Caki2 (cell line): ENCODE measurements at places on chromosomes 2 and 18.

DNA sequence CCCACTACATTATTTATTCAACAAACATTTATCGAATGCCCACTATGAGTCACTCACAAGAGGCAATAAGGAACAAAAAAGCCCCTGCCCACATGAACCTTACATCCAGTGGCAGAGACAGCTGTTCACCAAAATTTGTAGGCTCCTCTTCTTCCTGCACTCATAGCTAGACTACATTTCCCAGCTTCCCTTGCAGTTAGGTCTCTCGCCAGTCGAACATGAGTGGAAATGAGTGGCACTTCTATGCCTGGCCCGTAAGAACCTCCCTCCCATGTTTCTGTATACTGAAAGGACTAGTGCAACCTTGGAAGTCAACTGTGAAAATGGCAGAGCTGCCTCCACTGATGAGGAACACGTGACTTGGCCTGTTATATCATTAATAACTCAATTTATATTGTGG lies 19.4 kb upstream of the NCOA1 start:
- DNase-seq = no peak

DNA sequence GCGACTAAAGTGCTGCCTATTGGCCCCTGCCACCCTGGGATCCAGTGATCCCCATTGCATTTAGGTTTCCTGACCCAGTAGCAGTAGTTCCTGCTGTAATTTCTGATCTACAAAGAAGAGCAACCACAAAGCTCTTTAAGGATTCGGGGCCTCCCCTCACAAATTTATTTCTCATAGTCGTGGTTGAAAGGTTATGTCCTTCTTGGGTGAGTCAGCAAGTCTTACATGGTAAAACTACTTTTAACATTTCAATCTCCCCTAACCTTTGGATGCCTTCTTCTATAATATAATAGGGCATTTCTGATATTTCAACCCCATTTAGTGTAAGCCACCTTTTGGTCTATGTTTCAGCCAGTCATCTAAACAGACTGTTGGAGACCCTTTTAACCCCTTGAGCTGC lies 14.9 kb downstream of the PIKFYVE start:
- peak; percentile 22 for DNase-seq

- DNase-seq = no peak
These were observed 25.8 kb upstream of the CYTIP start for GRCh38 chr2:157469726-157470125.

DNA sequence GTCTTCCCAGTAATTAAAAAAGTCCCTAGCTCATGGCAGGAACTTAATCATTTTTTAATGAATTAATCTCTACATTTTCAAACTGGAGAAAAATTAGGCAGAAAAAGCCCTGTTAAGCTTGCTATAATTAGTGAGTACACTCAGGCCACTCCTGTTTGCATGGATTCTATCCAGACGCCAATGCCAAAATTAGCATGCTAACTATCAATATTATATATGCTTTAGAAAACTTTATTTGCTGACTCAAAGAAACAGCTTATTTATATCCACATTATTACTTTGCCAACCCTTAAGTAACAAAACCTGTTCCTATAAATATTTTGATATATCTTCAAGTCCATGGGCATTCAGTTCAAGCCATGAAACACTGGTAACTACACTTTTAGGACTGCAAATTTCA lies 90.9 kb downstream of the SMC6 start:
- DNase-seq = no peak

- no peak for DNase-seq
These were observed 8.1 kb upstream of the GPBAR1 start for GRCh38 chr2:218252509-218253231.

DNA sequence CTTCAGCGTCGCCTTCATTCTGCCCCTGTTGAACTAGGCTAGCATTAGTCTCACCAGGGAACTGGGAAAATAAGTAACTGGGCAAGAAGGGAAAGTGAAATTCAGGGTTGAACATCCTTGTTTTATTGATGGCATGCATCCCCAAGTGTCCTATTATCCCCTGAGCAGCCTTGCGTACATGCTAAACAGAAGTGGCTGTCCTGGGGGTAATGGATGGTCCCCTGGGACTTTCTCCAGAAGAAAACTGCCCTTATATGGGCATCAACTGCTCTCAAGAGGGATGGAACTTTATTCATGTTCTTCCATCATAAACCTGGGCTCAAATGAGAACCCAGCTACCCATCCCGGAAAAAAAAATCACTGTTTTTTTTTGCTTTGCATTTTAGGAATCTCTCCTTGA lies 11.8 kb upstream of the SMIM21 start:
- no peak for DNase-seq

DNA sequence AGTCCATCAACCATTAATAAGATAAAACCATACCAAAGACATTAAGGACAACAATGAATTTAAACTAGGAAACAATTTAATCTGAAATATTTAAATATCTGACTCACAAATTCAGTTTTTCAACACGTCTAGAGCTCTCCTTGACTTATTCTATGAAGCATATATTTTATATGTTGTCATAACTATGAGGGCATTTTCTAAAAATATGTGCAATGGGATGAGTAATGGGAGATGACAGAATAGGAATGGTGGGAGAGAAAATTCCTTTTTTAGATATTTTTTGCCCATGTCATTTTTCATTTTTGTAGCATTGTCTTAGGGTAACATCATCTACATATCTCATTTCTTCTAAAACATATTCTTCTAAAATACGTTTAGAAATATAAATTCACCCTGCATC lies 79.2 kb upstream of the CDH2 start:
- DNase-seq = no peak

DNA sequence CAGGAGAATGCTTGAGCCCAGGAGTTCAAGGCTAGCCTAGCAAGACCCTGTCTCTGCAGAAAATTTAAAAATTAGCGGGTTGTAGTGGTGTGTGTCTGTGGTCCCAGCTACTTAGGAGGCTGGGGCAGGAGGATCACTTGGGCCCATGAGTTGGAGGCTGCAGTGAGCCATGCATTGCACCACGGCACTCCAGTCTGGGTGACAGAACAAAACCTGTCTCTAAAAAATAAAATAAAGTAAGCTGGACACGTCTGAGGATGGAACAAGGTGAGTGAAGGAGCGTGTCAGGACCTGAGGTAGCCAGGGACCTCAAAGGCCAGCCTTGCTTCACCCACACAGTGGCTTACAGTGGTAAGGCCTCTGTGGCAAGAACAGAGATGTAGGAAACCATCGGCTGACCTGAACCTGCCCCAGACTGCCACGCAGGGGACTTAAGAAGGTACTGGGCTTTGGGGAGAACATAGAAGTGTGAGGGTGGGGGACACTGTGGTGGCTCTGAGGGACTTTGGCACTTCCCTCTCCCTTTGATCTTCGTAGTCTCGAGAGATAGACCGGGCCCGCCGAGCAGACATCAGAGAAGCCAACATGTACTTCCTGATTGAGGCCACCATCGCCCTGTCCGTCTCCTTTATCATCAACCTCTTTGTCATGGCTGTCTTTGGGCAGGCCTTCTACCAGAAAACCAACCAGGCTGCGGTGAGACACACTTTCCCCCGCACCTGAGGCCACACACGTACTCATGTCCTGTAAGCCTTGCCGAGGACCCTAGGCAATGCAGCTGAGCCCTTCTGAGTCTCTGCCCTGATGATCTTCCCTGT lies 7.5 kb downstream of the SLC11A1 start:
- DNase-seq = no peak

DNA sequence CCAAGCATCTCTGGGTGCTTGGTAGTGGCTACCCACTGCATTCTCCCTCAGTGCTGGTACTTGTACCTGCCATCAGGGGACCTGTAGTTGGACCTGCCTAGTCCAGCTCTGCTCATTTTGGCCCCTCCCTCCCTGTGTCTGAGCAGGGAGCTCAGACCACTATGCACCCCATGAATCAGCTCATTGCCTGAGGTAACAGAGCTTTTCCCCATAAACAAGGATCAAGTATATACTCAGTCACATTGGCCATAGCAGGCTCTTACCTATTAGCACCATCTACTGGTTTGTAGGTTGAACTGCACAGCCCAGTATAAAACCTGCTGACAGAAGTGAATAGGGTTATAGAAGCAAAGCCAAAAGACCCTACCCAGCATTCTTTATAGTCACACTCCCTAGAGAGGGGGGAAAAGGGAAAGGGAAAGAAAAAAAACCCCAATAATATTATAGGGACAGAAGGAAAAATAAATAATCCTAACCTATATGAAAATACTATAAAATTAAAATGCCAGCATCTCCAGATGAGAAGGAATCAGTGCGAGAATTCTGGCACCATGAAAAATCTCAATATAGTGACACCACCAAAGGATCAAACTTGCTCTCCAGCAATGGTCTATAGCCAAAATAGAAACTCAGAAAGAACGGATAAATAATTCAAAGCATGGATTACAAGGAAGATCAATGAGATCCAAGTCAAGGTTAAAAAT lies 6.9 kb upstream of the FLACC1 start:
- DNase-seq = peak; percentile 55

DNA sequence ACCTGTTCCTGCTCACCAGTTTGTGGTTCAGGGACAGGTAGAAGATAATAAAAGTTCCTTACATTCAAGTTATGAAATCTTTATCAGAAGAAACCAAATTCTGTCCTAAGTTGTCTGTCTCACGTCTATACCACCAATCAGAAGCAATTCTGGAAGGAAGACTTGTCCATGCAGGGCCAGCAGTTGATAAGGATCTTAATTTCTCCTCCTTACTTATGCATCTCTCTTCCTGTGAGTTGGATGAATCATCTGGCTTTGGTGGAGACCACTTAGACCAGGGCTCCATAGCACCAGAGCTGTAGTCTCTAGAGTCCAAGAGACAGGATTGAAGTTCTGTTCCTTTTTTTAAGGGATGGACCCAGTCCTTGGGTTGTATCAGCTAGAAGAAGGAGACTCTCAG lies 106.5 kb downstream of the APOB start:
- no peak for DNase-seq

- peak; percentile 85 for DNase-seq
These were observed 47.2 kb upstream of the ZNG1B start for GRCh38 chr2:113390124-113390849.

DNA sequence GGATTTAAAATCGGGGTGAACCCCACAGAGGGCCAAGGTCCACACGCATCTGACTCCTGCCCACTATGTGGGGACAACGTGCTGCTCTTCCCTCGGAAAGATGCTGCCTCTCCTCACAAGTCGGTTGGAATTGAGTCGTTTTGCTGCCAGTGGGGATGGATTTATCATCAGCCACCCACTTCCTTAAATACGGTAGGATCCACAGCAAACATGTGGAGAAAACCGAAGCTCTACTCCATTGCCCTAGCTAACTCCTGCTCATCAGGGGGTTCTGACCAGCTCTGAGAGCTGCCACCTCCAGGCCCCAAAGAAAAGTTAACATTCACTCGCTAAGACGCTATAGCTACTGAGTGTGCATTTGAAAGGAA lies 80.9 kb downstream of the CHRNA1 start:
- peak; percentile 18 for DNase-seq

DNA sequence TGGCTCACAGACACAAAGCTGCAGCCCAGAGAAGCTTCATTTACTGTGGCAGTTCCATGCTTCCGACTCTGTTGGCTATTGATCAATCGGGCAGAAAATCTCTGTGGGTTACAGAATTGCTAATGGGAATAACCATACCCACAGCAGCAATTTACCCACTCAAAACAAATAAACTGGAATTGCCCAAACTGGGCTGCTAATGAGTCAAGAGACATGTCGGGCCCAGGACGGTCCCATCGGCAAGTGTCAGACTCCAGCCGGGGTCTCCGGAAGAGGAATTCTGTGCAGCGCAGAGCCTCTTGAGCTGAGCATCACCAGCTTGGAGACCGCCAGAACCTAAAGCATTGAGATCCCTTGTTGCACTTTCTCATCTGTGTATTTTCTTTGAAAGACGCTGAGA lies 67.8 kb downstream of the TMEM18 start:
- no peak for DNase-seq
